ENCODE measurements at places on chromosomes 2 and 18. TPM values are rescaled to one million over a fixed set of nuclear protein-coding genes. Genes with fewer than 3 reads are reported as not detected.

The LINC00305 gene
- total RNA-seq = not detected

The SLC4A5 gene
- not detected for total RNA-seq

- peak; percentile 74 for DNase-seq
Measured at GRCh38 chr2:12486205-12487118, 230.3 kb upstream of the TRIB2 start.

DNA sequence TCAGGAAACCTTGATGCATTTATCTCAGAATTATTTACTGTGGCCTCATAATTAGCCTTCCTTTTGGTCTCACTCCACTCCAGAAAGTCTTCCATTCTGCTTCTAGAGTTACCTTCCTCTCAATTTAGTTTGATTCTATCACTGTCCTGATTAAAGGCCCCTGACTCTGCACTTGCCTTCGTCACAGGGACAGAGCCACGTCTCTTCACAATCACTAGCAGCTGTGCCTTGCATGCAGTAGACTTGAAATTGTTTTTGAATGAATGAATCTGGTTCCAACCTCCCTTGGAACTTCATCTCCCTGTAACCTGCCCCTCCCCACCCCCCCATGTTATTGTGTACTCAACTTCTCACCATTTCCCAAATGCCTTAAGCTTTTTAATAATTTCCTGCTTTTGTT is 52.4 kb downstream of the OSBPL6 start:
- DNase-seq = no peak

Measured in M059J (cell line).